Central memory CD4-positive, alpha-beta T cell (primary cell): ENCODE measurements at places on chromosomes 1 and 21.

- no peak for DNase-seq
Observed at GRCh38 chr21:19468991-19469715, 1065.6 kb upstream of the TMPRSS15 start.

DNA sequence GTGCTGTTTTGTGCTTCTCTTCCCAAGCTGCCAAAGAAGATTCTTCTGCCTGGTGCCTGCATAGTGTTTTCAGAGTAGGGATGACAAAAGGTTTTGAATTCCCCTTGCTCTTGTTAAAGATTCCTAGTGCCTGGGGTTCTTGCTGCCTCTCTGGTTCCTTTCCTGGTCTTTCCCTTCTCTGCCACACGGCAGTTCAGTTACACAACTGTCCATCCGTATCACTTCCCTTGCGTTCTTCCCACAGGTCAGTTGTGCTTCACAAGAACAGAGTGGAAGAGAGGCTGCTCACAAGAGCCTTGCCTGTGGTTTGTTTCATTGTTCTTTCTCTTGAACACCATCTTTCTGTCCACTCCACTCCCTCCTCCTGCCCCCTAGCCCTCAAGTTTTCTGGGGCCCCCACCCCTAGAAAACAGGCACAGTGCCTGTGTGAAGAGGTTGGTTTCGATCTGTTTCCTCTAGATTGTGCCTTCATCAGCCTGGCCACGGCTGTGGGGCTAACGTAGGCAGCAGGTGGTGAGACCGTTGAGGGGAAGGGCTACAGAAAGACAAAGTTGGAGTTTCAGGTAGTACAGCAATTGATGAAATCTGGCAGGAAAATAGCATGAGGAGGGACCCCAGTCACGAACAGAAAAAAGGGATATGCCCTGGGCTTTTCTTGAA lies 5.8 kb downstream of the VASH2 start:
- no peak for DNase-seq

DNA sequence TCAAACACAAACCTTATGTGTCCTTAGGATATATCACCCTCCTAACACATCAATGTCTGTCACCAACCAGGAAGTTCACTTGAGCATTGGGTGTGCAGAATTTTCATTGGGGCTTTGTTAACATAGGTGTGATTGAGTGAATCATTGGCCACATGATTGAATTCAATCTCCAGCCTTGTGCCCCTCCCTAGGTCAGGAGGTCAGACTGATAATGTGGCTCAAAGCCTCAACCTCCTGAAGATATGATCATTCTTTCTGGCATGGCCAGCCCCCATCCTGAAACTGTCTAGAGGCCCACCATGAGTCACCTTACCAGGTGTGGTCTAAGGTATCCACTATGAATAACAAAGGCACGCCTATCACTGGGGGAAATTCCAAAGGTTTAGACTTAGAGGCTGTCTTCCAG lies 90.1 kb downstream of the PKN2 start:
- no peak for DNase-seq

GRCh38 chr1:29179641-29180184 lies 2.0 kb downstream of the SRSF4 start:
- DNase-seq, result no peak

- DNase-seq, result no peak
Observed at GRCh38 chr1:3384407-3384806, 70.1 kb upstream of the ARHGEF16 start.

DNA sequence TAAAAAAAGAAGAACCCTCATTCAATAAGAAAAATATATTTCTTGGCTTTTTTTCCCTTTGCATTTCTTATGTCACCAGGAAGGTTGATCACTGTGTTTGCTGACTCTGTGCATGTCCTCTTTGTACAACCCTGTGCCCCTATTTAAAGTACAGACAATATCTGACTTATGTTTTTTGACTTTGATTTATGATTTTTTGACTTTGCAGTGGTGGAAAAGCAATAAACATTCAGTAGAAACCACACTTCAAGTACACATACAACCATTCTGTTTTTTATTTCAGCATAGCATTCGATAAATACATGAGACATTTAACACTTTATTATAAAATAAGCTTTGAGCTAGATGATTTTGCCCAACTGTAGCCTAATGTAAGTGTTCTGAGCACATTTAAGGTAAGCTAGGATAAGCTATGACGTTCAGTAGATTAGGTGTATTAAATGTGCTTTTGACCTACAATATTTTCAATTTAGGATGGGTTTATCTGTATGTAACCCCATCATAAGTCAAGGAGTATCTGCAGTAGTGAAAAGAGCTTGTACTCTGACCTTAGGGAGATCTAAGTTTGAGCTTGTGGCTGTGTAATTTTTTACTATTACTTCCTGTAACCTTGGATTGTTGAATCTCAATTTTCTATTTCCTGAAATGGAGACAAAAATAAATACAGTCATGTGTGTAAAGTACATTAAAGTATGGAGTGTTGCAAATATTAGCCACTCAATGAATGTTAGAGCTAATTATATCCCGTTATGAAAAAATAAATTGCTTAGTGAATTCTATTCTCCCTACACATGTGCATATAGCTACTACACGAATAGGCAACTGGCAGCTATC lies 1.2 kb downstream of the RNASEL start:
- no peak for DNase-seq

DNA sequence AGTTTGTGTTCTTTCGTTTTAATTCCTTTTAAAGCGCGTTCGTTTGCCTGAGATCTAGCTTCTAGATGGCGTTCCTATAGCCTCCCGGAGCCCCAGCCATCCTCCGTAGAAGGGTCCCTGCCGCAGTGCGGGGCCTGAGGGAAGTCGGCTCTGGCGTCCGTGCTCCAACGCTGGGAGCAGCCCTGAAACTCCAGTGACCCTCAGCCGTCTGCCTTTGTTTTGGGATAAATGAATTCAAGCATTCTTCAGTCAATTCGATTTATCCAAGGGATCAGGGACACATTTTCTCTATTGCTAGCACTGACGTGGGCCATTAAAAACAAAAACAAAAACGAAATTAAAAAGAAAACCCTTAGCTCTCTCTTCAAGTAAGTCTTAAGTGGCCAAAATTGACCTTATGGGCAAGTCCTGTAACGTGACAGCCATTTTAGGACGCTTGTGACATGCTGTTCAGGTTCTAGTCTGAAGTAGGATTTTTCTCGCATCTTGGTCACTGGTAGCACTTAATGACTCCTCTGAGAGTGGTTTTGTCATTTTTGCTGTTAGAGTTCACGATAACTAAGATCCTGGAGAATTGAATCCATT lies 742 bp upstream of the HSPA13 start:
- DNase-seq, result no peak

- no peak for DNase-seq
Observed at GRCh38 chr1:223029985-223030769, 112.9 kb downstream of the TLR5 start.

GRCh38 chr1:222275001-222275728 lies 272.7 kb downstream of the HHIPL2 start:
- DNase-seq, result no peak

DNA sequence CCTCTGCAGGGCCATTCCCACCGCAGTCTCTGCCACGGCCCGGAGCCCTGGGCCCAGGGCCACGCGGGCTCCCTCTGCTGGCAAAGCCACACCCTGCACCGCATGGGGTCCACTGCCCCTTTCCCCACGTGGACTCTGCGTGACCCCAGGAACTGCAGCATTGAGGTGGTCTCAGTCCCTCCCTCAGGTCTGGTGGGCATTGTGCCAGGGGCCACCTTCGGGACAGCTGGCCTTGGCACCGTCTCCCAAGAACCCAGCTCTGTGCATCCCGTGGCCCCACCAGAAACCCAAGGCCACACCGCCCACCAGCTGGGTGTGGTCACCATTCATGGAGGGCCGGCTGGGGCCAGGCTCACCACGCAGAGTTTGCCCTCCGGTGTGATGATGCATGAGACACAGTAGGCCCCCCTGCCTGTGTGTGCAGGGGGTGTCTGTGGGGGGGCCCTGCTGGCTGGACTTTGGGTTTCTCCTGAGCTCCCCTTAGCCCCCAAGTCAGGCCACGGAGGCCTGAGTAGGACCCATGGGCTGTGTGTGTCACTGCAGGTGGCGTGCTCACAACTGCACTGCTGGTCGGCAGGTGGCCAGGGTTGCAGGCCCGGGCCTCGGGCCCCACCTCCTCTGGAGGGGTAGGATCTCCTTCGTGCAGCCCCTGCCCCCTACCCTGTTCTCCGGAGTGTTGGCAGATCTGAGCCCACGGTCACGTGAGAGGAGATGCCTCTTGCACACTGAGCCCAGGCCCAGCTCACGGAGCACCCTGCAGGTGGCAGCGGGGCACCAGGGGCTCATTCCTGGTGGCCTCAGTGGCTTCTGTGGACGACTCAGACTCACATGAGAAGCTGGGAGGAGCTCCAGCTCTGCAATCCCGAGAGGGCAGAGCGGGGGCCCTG lies 5.8 kb downstream of the VWA1 start:
- peak; percentile 35 for DNase-seq

DNA sequence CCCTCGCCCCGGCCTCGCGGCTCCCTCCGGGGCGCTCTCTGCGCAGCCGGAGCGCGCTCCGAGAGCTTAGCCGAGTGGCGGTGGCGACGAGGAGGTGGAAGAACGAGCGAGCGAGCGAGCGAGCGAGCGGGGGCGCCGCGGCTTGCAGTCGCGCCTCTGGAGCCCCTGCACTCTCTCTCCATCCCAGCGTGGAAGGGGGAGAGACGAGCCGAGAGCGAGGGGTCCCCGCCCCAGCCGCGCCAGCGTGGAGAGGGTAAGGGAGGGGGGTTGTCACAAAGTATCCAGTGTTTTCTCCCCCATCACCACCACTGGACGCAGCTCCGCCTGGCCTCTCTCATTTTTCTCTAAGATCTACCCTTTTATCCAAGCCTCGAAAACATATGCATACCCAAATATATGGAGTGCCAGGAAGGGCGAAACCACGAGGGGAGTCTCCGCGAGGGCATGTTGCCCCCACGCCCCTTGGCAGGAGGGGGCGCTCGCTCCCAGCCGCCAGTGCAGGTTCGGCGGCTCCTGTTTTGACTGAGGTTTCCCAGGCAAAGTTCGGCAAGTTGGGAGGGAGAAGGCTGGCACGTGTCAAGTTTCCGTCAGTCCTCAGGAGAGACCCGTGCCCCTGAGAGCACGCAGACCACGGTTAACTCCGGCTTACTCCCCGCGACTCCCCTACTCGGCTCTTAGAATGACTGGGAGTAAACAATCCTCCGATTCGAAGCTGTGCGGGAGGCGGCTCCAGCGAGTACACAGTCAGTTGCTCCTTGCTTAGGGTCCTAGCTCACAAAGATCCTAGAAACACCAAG lies 569 bp upstream of the DAB1 start:
- no peak for DNase-seq

DNA sequence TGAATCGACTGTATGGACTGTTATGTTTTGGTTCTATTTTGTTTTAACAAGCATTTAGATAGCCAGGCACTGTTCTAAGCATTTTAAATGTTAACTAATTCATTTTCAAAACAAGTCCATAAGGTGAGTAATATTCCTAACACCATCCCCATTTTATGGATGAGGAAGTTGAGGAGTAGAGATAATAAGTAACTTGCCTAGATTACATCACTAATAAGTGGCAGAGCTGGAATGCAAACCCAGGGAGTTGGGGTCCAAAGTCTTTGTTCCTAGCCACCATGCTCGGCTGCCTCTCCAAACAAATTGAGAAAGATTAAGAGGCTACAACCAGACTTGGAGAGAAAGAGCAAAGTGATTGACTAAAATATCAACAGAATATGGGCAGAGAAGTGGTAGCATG lies 12.6 kb upstream of the LEPR start:
- no peak for DNase-seq

GRCh38 chr1:245110406-245110805 lies 44.4 kb upstream of the KIF26B start:
- no peak for DNase-seq

GRCh38 chr1:39103328-39104157 lies 77.4 kb downstream of the NDUFS5 start:
- no peak for DNase-seq

DNA sequence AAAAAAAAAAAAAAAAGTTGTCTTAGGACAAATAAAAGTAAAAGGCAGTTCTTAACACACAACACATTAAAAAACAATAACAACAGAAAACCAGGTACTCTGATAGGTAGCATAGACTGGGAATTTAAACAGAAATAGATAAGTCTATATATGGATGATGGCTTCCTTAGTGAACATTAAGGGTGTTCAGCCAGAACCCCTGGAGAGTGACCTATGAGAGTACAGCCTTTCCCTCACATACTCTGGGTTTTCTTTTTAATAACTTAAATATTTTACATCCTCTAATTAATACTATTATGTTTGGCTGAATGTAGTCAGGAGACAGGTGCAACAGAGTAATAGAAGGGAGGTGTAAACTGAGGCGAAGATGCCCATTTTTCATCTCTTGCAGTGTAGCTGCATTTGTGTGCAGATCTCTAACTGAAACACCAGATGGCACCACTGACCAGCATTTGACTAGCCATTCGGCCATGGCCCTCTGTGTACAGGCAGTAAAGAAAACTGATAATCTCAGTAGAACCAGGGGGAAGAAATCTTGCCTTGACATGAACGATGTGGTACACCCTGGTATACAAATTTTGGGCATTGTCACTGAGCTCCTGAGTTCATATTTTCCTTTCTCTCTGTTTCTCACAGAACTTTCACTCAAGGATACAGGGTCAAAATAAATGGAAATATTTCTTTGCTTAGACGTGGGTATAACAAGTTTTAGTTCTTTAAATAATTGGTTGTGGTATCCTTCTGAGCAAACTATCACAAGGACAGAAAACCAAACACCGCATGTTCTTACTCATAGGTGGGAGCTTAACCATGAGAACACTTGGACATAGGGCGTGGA lies 7.6 kb downstream of the TTF2 start:
- DNase-seq, result peak; percentile 26

DNA sequence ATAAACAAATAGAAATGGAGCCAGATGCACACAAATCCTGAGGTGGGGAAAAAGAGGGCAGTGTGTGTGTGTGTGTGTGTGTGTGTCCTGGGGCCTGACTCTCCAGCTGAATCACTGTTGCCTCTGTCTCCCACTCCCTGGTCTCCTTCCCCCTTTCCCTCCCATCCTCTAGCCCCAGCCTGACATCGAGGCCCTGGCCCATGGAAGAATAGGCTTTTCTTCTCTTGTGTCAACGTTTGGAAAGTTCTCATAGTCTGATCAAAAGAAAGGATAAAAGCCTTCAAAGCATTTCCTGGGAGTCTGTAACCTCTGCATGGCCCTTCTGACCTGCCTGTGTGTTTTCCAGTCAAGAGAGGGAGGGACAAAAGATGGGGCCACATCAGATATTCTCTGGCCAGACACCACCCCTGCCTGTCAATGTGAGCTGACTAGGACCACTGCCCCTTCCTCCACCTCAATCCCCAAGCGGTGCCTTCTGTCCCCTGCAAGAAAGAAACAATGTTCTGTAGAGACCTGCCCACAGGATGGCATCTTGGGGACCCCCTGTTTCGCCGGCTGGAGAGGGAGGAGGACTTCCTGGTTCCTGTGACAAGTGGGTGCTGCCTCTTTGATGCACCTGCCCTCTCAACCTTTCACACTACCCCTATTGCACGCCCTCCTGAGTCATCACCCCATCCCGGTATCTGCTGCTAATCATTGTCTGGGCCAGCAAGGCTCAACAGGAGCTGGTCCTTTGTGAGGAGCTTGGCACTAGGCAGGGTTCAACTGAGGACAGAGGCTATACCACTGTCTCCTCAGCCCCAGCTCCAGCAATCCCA lies 16.2 kb downstream of the KCNJ10 start:
- no peak for DNase-seq

- DNase-seq, result no peak
Observed at GRCh38 chr1:221418346-221418745, 323.5 kb downstream of the DUSP10 start.

GRCh38 chr1:111729946-111730681 lies 9.1 kb downstream of the INKA2 start:
- no peak for DNase-seq
